Lower lobe of right lung (tissue), 2 donors: ENCODE measurements at places on chromosomes 16 and 17.

DNA sequence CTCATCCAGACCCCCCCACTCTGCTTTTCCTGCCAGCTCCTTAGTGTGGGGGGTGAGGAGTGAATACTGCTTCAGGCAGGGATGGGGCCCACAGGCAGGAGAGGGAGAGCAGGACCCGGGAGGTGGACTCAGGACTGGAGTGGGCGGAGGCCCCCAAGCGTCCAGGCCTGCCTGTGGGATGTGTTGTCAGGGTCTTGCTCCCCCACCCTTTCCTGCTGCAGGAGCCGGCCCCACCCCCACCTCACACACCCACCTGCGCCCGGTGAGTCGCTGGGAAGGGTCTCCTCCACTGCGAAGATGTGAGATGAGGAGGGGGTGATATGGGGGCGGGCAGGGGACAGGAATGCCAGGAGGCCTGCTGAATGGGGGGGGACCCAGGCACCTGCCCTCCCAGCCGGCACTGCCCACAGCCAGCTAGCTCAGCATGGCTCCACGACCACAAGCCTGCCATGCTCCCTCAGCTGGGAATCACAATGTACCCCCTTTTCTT lies 1.1 kb downstream of the FAM171A2 start:
- no peak for DNase-seq

- DNase-seq = no peak
Measured at GRCh38 chr16:54873071-54873470, 57.6 kb upstream of the IRX5 start.

- no peak for DNase-seq
Measured at GRCh38 chr16:86819533-86819892, 241.2 kb downstream of the FOXL1 start.

GRCh38 chr17:28725166-28725659 lies 820 bp downstream of the TLCD1 start:
- no peak for DNase-seq
